ENCODE measurements at places on chromosomes 6 and 20.

- no peak for DNase-seq
Measured at GRCh38 chr6:71138376-71138775, 150.2 kb upstream of the OGFRL1 start.

- no peak for DNase-seq
Measured at GRCh38 chr6:71043902-71044301, 87.0 kb upstream of the B3GAT2 start.

- DNase-seq: no peak
Measured at GRCh38 chr20:12064540-12064939, 146.8 kb downstream of the BTBD3 start.

- DNase-seq: no peak
Measured at GRCh38 chr6:129754750-129755149, 44.8 kb upstream of the ARHGAP18 start.

- DNase-seq: peak; percentile 56
Measured at GRCh38 chr20:10647471-10647870, 26.3 kb downstream of the JAG1 start.
